Activated T-helper 17 cell treated with anti-CD3 and anti-CD28 coated beads, Interleukin-2, amount 50 U/mL, for 72 hours (primary cell): ENCODE measurements at places on chromosomes 2 and 18. TPM values are rescaled to one million over a fixed set of nuclear protein-coding genes. Genes with fewer than 3 reads are reported as not detected.

LRP2 gene
- total RNA-seq, result 0.22 TPM

ZAP70 gene
- total RNA-seq, result 176 TPM

HK2 gene
- total RNA-seq, result 73.8 TPM

DNA sequence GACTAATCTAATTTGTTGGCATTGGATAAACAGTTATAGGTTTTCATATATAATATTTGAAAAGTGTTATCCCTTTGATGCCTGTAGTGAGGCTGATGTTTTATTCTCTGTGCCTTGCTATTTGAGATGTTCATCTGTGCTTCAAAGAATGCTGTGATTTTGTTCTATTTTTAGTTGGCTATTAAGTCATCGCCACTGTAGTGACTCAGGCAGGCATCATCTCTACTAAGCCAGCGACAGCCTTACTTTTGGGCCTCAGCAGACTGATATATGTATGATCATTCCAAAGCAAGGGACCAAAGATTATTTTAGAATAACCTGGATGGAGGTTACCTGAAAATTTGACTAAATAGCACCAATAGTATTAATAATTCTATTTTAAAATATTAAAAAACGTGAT lies 1674.5 kb upstream of the NXPH2 start:
- ATAC-seq, result no peak

DNA sequence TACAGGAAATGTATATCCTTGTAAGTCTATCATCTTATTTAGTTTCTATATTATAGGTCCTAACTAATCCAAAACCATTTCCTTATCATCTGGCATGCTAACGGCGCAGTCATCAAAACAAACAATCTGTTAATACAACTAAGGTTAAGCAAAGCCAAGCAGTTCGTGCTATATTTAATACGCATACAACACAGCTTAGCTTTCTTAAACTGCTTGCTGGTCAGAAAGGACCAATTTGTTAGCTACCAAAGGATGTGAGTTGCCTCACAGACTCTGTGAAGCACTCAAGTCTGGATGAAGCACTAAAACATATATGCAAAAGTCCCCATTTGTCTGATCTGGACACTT lies 67.0 kb downstream of the ZEB2 start:
- no peak for ATAC-seq

- ATAC-seq, result no peak
Observed at GRCh38 chr18:36737316-36737715, 91.5 kb downstream of the TPGS2 start.

DNA sequence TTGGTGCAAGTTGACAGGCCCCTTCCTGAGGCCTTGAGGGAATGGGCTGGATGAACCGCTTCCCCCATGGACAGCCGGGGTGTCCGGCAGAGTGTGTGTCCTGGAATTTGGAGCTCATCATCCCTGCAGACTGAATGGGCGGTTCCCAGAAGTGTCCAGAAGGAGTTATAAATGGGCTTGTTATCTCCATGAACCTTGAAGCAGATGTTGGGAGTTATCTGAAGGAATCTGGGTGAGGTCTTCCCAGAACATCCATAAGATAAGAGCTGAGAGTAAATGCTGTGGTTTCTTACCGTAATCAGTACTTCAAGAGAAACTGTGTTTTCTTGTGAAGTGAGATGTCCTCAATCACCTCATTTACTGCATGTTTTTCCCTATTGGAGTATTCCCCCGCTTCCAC lies 21.1 kb downstream of the PLB1 start:
- ATAC-seq, result no peak

GRCh38 chr2:204145791-204146190 lies 209.2 kb downstream of the ICOS start:
- peak; percentile 30 for ATAC-seq

DNA sequence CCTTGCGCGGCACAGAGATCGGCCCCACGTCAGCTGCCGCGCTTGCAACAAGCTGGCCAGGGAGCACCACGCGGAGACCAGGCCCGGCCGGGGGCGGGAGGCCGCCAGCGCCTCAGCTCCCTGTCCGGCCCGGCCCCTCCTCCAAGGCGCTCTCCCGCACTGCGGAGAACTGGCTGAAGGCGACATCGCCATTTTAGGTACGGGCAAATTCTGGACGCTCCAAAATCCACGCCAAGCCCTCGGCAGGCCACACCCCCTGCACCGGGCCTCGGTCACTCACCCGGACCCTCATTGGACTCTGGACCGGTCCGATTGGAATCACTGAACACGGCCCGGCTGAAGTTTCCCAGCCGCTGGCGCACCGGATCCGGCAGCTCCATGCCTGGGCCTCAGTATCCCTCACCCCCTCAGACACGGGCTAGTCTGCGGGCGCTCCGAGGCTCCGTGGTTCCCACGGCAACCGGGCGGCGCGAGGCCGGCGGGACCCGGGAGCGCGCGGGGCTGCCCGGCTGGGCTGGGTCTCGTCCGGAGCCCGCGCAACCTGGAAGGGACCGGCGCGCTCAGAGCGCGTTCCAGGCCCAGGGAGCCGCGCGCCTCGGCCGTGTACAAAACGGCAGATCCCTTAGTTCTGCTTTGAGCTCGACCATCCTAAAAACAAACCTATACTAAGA lies at the start of gene TMEM17:
Gene TMEM17, minus strand, starts transcription at position 446 of the 671 bp plus-strand sequence. Its CDS starts 66 bp downstream, at position 380.
- peak; percentile 84 for ATAC-seq

GRCh38 chr2:26735097-26735496 lies 29.0 kb upstream of the SLC35F6 start:
- no peak for ATAC-seq

- ATAC-seq, result no peak
Observed at GRCh38 chr2:54471221-54471711, 15.1 kb downstream of the SPTBN1 start.

DNA sequence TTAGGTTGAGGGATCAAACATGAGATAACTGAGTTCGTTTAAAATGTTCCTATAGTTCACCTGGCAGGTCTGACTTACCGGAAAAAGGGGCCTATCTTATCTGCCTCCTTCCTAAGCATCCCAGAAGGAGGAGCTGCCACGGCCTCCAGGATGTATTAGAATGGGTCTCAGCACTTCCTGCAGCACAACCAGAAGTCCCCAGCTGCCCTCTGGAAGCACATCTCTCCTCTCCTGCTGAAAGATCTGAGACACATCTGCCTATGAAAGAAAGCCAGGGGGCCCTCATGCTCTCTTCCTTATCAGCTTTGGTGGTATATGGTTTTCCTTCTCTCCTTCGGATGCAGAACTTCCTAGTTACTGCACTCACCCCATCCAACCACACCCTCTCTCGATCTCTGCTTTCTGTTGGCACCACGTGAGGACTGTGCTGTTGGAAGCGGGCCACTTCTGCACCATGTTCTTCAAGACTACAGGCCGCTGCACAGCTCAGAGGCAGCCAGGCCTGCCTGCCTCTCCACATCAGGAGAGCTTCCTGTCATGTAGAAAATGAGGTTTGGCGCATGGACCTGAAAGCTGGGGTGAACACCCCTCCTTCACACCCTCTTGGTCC lies 6.5 kb downstream of the IGFBP5 start:
- ATAC-seq, result no peak

DNA sequence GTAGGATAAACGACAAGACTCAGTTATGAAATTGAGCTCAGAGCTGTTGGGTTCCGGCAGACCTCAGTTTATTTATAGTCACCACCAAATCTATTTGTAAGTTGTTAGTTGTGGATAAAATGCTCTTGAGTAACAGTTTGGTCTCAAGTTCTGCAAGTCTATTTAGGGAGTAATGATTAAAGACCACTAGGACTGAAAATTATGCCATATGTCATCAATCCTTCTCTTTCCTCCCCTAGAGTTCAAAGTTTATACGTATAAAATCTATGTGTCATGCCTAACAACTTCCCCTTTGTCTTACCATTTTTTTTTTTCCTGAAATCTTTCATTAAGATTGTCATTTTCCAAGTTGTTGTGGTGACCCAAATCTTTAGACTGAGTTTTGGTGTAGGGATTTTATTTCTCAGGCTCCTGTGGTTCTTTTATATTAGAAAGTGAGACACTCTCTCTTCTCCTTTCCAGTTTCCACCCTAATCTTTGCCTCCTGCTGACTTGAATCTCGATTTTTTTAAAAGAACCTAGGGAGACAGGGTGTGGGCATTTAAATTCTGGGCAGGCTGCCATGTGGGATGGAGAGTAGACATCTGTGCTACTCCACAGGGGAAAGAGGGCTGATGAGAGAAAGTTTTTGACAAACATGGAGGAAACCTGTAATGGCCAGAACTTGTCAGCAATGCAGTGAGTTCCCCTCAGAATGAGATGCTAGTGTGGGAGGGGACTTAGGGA lies 51.0 kb downstream of the LAMA3 start:
- ATAC-seq, result no peak

GRCh38 chr2:85319796-85320195 lies 8.0 kb downstream of the TGOLN2 start:
- ATAC-seq, result no peak
